HFFc6 (cell line): ENCODE measurements at places on chromosomes 13 and 19. TPM values are rescaled to one million over a fixed set of nuclear protein-coding genes. Genes with fewer than 3 reads are reported as not detected.
A peak's percentile ranks its signal among the peaks of the same experiment; 100 is the strongest.

POU4F1 gene
- total RNA-seq = not detected in 3 replicates

DNA sequence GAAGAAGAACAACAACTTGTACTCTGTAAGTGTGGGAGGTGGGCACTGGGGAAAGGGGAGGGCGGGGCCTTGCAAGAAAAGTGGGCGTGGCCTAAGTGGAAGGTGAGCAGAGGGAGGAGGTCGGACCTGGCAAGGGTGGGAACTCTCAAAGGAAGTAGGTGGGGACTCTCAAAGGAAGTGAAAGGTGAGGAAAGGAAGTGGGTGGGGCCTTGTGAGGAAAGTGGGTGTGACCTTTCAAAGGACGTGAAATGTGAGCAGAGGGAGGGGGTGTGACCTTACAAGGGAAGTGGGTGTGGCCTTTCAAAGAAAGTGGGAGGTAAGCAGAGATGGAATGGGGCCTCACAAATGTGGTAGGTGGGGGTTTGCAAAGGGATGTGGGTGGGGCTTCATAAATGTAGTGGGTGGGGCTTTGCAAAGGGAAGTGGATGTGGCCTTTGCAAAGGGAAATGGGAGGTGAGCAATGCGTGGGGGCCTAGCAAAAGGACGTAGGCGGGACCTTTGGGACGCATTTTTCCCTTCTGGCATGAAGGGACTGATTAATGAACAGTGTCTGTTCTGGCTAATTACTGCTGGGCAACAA lies 25.9 kb downstream of the ACSBG2 start:
- H3K27ac ChIP-seq = no peak overlapping the region
- H3K4me3 ChIP-seq = no peak overlapping the region
- H3K36me3 ChIP-seq = peaks cover 5% of the 10 kb centered on the region; the same call in 1 of the 2 replicates
- no peak for DNase-seq

- no peaks in the 10 kb centered on the region; the same call in 1 of the 2 replicates for H3K27me3 ChIP-seq
- no peak overlapping the region for H3K27ac ChIP-seq
- peaks cover 20% of the 10 kb centered on the region for H3K36me3 ChIP-seq
- H3K4me3 ChIP-seq = no peak overlapping the region
- DNase-seq = no peak
- H3K4me1 ChIP-seq = peaks cover 7% of the 10 kb centered on the region
These were observed 8.7 kb downstream of the MAP2K2 start for GRCh38 chr19:4115050-4115817.

DNA sequence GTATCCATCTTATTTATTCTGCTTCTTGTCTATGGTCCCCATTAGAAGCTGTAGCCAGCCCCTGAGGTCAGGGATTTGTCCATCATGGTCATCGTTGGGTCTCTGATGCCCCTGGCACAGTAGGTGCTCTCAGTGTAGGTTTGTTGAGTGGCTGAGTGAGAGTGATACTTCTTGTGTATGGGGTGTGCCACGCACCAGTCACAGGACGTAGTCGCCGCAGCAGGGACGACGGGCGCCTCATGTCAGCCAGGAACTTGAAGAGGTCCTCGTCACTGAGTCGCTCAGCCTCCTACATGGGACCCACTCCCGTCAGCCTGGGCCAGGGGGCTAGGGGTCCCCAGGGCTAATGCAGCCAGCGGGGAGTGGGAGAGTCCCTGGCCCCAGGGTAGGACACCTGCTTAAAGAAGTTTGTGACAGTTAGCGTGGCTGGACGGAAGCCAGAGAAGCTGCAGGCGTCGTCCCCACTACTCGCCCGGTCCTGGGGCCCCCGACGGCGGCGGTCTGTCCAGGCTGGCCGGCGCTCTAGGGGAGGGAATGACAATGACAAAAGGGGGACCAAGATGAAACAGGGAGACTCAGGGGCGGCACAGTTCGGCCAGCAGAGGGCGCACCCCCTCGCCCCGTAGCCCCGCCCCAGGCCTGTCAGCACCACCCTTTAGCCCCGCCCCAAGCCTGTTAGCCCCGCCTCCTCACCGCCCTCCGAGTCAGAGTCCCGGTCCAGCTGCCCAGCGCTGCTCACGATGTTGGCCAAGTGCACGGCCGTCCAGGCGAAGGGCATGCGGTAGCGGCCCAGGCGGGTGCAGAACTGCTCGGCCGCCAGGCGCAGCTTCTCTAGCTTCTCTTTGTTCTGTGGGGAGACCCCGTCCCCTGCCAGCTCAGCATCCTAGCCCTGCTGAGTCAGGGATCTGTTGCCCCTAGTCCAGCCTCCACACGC lies 3.7 kb downstream of the ANGPTL8 start:
- H3K36me3 ChIP-seq = peaks cover 11% of the 10 kb centered on the region
- DNase-seq = peak; percentile 35
- peaks cover 4% of the 10 kb centered on the region; the same call in 1 of the 2 replicates for H3K4me1 ChIP-seq
- no peaks in the 10 kb centered on the region; the same call in 1 of the 2 replicates for H3K27me3 ChIP-seq
- H3K27ac ChIP-seq = no peak overlapping the region
- no peak overlapping the region for H3K4me3 ChIP-seq

DNA sequence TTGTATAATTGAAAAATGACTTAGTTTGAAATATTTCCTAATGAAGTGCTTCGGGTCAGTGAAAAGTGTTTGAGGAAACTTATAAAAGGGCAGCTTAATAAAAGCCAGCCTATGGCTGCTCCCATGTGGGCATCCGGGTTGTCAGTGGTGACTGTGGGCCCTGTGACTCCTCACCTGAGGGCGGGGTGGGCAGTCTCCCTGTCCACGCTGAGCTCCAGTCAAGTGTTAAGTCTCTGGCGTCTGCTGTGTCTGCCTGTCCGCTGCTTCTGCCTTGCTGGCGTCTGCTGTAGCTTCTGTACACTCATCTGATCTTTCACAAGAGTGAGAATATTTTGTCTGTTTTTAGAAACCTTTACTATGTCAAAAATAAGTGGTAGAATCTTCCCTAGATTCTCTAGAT lies 7.1 kb downstream of the LAMP1 start:
- peaks cover 26% of the 10 kb centered on the region for H3K4me1 ChIP-seq
- no peak for DNase-seq
- no peak overlapping the region for H3K4me3 ChIP-seq
- no peak overlapping the region; the same call in 1 of the 2 replicates for H3K27ac ChIP-seq
- H3K27me3 ChIP-seq = peaks cover 2% of the 10 kb centered on the region; the same call in 1 of the 2 replicates

- H3K4me3 ChIP-seq = no peak overlapping the region
- no peak for DNase-seq
- no peak overlapping the region for H3K27ac ChIP-seq
These were observed 6.9 kb upstream of the CBY2 start for GRCh38 chr13:45695198-45695730.

GRCh38 chr13:44575741-44576350 lies at the start of gene TSC22D1:
TSC22D1 (minus strand) TSS chr13:44576330; CDS start chr13:44576074, 256 bp downstream.
- H3K36me3 ChIP-seq = peaks cover 41% of the 10 kb centered on the region
- peaks cover 2% of the 10 kb centered on the region; the same call in 1 of the 2 replicates for H3K27me3 ChIP-seq
- peaks cover 55% of the 10 kb centered on the region for H3K4me1 ChIP-seq
- DNase-seq = peak; percentile 26
- H3K27ac ChIP-seq = peak within 1 kb of the TSS; percentile 92
- H3K4me3 ChIP-seq = peak within 1 kb of the TSS; percentile 94

- no peaks in the 10 kb centered on the region for H3K4me1 ChIP-seq
- no peaks in the 10 kb centered on the region for H3K36me3 ChIP-seq
- H3K4me3 ChIP-seq = no peak overlapping the region
- H3K27me3 ChIP-seq = no peaks in the 10 kb centered on the region
These were observed 580.1 kb downstream of the GPC5 start for GRCh38 chr13:91978571-91978970.

DNA sequence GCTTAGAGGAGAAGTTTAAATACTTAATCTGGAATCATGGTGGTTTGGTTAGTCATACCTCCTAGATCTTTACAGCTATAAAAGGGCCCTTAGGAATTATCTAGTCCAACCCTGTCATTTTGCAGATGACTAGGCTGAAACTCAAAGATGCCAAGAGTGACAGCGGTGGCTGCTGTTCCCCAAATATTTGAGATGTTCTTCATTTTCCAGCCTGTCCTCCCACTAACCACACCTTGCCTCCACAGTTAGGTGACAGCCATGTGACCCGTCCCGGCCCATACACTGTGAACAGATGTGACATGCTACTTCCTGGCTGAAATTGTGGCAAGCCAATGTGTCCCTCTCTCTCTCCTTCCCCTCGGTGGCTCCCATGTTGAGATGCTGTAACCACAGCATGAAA lies 225.5 kb upstream of the IPO5 start:
- DNase-seq = no peak
- H3K27ac ChIP-seq = no peak overlapping the region
- H3K4me1 ChIP-seq = no peaks in the 10 kb centered on the region
- H3K27me3 ChIP-seq = peaks cover 4% of the 10 kb centered on the region
